ENCODE measurements at places on chromosomes 7 and 10. TPM values are rescaled to one million over a fixed set of nuclear protein-coding genes. Genes with fewer than 3 reads are reported as not detected.

Gene SEMA3C
- total RNA-seq = 17.2 TPM

Gene LEP
- not detected for total RNA-seq

Gene SLC26A3
- 0.25 TPM for total RNA-seq

- no peak for DNase-seq
These were observed 70.5 kb downstream of the SHH start for GRCh38 chr7:155741805-155742204.

DNA sequence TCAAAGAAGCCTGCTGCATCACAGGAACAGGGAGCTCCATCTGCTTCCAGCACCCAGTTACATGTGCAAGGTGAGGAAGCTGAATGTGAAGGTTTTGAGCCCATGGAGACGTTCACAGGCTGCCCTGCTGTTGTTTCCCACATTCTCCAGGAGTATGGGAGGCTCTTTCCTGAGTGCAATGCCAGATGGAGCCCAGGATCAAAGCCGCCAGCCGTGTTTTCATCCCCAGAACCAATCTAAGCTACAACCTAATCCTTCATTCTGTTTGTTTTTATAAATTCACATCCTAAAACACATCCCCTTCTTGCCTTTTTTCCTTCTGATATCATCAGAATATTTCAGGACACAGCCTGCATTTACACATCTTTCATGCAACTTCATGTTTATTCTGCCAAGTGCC, 98.9 kb upstream of the PRR15 start:
- no peak for DNase-seq

GRCh38 chr7:44964384-44964830, 14.4 kb downstream of the MYO1G start:
- no peak for DNase-seq

Gene CYP3A4
- not detected for total RNA-seq

GRCh38 chr7:76225379-76225778, 23.7 kb downstream of the SRRM3 start:
- DNase-seq = peak; percentile 57

DNA sequence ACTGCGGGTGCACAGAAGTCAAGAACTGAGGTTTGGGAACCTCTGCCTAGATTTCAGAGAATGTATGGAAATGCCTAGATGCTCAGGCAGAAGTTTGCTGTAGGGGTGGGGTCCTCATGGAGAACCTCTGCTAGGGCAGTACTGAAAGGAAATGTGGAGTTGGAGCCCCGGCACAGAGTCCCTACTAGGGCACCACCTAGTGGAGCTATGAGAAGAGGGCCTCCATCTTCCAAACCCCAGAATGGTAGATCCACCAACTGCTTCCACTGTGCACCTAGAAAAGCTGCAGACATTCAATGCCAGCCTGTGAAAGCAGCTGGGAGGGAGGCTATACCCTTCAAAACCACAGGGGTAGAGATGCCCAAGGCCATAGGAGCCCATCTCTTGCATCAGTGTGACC, 1336.0 kb upstream of the CELF2 start:
- DNase-seq = no peak

DNA sequence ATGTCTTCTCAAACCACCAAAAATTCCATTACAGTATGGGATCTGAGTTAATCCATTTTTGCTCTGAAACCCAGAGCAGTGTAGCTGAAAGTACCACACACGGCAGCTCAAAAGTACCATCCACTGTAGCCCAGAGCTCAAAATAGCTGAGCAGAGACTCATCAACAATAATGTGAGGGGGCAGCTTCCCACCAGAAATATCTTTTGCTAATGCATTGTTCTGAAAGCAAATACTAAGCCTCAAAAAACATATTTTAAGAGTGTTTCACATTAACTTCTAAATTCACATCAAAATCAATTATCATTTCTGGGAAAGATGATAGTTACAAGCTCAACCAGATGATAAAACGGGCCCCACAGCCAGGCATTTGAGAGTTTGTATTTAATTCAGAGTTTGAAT, 73.7 kb downstream of the ABLIM1 start:
- DNase-seq = no peak

GRCh38 chr7:100432621-100433275, 3.1 kb downstream of the MEPCE start:
- DNase-seq = no peak

Gene GNG11
- total RNA-seq = 23.1 TPM

GRCh38 chr7:18425838-18426445, 69.6 kb upstream of the HDAC9 start:
- DNase-seq = peak; percentile 59

DNA sequence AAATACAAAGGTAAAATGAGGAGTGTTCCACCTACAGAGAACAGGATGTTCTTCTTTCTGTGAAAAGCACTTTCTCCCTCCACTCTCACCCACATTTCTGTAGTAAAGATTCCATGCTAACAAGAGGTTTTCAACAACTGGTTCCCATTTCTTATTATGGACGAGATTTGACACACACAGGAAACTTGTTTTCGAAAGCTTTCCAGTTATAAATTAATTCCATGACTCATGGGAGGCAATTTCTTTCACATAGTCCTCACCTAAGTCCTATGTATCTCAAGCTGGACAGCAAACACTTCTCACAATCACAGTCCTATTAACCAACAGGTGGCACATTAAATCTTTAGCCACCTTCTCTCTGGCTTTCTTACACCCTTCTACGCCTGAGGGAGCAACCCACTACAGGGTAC, 24.5 kb downstream of the RAPGEF5 start:
- no peak for DNase-seq

DNA sequence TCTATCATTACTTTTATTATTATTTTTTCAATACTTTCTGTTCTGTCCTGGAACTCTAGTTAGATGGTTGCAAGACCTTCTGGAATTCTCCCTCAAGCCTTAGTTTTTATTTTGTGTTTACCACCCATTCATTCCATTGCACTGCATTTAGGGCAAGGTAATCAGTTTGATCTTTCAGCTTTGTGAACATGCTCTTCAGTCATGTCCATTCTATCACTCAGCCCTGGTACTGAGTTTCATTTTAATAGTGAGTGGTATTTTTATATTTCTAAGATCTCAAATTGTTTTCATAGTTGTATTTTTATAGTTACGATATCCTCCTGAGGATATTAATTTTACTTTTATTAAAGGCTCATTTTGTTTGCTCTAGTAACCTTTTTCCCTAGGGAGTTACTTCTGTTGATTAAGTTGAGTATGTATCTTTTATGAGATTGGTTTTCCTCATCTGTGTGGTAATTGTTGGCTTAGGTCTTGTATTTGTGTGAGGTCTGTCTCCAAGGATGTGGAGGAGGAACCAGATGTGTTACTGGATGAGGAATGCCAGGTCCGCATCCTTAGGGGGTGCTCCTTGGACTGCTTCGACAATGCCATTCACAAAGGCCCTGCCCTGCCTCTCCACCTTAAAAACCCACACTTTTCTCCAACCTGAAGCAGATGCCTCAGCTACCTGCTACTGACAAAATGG, 46.7 kb upstream of the RAB18 start:
- DNase-seq = no peak

GRCh38 chr7:148442933-148443332, 147.6 kb upstream of the C7orf33 start:
- no peak for DNase-seq

GRCh38 chr10:49736564-49737113, 25.5 kb downstream of the OGDHL start:
- DNase-seq = no peak

- no peak for DNase-seq
These were observed 95.3 kb downstream of the PTPRN2 start for GRCh38 chr7:158492367-158492764.

Gene CYP2E1
- total RNA-seq = 2.9 TPM

Gene RARRES2
- total RNA-seq = 104 TPM

- no peak for DNase-seq
These were observed 252.5 kb downstream of the PTEN start for GRCh38 chr10:88115968-88116367.

Gene ANKRD2
- total RNA-seq = 3.6 TPM

GRCh38 chr10:30603589-30603988, 26.0 kb downstream of the LYZL2 start:
- DNase-seq = no peak

Gene NXPH1
- total RNA-seq = not detected

DNA sequence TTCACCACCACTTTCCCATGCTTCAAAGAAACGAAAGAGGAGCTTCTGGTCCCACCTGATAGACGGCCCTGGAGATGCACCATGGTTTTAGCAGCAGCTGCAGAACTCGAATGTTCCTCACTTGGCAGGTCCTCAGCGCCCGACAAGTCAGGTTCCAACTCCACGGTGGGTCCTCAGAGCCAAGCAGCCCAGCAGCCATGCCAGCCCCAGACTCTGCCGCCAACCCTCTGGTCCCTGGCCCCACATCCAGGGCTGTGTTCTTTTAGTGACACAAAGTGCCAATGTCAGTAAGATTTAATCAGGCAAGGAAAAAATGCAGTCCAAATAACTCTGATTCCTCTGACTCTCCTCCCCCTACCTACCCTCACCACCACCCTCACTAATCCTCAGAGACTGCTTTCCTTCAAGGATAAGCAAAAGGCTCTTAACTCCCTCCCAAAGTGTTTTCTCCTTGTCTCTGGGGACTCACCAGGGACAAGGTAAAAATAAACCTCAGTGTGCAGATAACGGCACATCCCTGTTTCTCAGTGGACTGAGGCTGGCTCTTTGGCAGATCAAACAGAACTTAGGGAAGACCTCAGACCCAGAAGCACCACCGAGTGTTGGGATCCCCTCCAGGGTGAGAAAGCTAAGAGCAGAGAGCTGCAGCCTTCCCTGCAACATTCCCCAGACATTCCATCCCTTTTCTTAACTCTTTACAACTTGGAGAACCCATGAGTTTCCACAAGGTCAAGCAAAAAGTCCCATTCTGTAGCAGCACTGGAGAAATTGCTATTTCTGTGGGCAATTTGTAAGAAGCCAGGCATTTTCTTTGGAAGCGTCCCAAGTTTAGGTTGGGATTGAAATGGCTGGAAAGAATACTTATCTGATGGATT, 358.9 kb downstream of the FRMD4A start:
- no peak for DNase-seq
